ENCODE measurements at places on chromosomes 16 and 17.

DNA sequence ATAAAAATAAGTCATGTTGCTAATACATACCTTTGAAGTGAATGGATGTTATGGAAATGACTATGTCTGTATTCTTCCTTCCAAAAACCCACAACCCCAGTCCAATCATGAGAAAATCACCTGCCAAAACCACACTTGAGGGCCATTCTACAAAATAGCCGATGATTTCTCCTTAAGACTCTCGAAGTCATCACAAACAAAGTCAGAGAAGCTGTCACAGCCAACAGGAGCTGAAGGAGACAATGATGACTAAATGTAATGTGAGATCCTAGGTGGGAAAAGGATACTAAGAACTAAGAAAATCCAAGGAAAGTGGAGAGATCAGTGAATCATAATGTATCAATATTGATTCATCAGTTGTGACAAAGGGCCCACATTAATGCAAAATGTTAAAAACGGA is 432.9 kb upstream of the DYNLRB2 start:
- no peak for DNase-seq

- no peak for DNase-seq
These were observed 83.7 kb downstream of the ITFG1 start for GRCh38 chr16:47377154-47377553.

DNA sequence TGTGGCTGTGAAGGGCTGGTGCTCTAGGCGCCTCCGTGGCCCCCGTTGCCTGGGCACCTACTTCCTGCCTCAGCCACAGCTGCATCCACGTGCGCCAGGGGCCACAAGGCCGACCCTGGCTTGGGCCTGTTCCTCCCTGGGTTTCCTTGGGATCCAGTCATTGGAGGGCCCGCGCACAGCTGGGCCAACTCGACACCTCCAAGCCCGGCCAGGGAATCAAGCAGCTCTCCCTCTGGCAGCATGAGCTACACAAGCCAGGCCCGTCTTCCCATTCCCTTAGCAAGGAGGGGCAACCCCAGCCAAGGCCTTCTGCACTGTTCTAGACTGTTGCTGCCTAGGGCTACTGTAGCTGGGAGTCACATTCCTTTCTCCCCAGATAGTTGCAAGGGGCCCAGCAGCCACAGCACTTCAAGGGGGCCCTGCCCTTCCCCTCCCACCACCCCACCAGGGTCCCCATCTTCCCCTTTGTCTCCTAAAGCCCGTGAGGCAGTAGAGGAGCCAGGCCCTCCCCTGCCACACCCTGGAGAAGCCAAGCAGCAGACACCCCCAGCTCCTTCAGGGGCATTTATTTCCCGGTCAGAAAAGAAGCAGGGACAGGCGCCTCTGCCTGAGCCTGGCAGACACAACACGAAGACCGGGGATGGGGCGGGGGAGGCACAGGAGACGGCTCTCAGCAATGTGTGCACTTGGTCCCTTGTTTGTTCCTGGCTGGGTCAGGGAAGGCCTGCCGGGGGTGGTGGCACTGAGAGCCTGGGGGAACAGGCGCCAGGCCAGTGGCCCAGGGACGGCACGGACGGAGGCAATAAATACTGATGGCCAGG is 3.8 kb downstream of the ARHGDIA start:
- no peak for DNase-seq

DNA sequence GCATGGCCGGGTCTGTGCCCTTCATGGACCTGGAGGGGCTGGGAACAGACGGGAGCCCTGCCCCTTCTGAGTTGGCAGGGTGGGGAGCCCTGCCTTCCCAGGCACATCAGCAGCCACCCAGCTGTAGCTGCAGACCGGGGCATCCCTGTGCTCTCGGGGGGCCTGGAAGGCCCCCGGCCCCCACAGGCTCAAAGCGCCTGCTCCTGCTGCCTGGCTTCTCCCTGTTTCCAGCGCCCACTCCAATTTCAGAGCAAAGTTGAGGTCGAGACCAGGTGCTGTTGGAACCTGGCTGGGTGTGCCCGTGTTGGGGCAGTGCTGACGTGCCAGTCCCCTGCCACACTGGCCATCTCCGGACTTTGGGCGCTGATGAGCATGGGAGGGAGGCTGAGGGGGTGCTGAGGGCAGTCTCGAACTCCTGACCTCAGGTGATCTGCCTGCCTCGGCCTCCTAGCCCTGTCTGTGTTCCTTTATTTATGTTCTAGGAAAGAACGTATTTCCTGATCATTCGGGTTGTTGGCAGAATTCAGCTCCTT is 4.9 kb upstream of the PRSS27 start:
- no peak for DNase-seq

- DNase-seq = no peak
These were observed 9.3 kb downstream of the JUP start for GRCh38 chr17:41777157-41777573.

- no peak for DNase-seq
These were observed 28.5 kb upstream of the SLC38A8 start for GRCh38 chr16:84071121-84071520.

DNA sequence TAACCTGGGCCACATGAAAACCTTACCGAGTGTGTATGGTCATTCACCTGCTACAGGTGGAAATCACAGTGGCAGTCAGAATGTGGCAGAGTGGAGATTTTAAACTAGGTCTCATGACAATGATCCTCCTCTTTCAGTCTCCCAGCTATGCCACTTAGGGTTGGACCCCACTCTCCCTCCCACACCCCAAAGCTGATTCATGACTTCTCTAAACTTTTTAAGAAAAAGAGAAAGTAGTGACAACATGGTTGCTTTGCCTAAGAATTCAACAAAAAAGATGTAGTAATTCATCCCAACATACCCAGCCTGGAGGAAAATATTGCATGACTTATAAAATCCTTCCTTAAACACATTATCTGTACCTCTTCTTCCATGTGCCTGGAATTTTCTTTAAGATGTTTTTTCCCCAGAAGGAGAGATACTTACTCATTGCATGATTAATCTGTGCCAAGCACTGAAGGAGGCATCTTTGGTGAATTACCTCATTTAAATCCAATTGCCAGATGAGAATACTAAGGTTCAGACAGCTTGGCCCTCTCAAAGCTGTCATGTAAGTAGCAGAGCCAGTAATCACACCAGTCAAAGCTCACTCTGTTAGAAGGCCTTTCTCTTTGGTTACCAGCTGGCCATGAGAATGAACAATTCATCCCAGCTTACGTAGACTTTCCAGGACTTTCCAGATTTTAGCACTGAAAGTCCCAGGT is 119.9 kb downstream of the COPRS start:
- no peak for DNase-seq

DNA sequence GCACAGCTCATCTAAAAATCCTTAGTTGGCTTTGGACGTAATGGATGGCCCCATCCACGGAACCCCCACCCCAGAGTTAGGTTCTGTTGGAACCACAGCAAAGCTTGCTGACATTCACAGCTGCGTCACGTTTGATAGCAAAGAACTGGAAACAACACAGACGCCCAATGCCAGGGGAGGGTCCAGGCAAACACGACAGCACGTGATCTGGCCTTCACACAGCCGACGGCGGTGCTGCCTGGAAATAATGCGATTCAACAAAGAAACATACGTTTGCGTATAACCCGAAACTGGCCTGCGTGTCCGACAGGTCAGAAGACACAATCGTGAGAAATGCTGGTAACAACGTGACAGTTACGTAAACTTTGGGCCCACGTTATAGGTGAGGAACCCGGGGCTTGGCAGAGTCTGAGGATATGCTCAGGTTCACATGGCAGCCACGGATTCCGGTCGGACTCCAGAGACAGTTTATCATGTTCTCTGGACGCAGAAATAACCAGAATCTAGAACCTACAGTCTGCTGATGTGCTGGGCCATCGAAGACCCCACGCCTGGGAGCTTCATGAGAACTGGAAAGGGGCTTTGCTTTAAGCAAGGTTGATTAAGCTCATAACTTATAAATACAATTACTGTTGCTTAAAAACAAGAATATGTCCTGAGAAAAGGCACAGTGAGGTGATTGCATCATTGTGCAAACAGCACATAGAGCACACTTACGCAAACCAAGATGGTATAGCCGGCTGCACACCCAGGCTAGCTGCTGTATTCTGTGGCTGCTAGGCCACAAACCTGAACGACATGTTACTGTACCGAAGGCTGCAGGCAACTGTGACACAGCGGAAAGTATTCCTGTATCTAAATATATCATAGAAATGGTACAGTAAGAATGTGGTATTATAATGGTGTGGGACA is 70.4 kb downstream of the RPH3AL start:
- no peak for DNase-seq

- DNase-seq = no peak
These were observed 20.6 kb downstream of the ACSM1 start for GRCh38 chr16:20676837-20677236.

GRCh38 chr17:76420356-76421043 is 32.5 kb downstream of the UBE2O start:
- no peak for DNase-seq

GRCh38 chr16:70375636-70376611 is 29.2 kb downstream of the DDX19A start:
- no peak for DNase-seq

DNA sequence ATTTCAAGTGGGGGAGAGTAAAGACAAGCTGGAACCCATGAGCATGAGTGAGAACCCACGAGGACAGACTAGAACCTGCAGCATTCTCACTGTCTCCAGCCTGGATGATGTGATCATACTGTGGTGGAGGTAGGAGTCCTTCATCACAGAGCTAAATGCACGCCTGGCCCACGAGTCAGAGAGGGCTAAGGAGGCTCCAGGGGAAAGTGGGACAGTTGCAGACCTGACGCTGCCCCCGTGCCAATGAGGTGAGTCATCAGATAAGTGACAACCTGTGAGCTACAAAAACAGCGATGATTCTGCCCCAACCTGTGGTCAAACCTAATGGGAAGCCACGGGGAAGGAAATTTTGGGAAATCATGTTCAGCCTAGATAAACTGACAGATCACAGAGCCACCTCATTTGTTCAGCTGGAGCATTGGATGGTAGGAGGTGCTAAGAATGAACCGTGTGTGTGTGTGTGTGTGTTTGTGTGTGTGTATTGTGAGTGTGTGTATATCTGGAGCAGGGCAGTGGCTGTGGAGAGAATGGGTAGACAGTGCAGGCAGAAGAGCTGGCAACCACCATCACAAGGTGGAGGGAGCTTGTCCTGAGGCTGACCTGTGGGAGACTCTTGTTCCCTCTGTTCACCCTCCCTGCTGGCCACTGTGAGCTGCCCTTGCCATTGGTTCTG is 131.8 kb downstream of the UTP18 start:
- DNase-seq = no peak

- DNase-seq = no peak
These were observed 108.3 kb upstream of the DHX40 start for GRCh38 chr17:59456923-59457615.
